ENCODE measurements at places on chromosomes 16 and 17.

DNA sequence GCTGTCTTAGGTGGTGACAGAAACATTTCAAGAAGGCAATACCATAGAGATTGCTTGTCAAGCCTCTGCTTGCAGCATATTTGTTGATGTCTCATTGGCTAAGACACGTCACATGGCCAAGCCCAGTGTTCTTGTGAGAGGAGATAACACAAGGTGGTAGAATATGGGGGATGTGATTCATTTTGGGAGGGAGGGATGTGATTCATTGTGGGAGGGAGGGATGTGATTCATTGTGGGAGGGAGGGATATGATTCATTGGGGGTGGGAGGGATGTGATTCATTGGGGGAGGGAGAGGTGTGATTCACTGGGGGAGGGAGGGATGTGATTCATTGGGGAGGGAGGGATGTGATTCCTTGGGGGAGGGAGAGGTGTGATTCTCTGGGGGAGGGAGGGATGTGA is 470.5 kb upstream of the SALL1 start:
- DNase-seq, result no peak

DNA sequence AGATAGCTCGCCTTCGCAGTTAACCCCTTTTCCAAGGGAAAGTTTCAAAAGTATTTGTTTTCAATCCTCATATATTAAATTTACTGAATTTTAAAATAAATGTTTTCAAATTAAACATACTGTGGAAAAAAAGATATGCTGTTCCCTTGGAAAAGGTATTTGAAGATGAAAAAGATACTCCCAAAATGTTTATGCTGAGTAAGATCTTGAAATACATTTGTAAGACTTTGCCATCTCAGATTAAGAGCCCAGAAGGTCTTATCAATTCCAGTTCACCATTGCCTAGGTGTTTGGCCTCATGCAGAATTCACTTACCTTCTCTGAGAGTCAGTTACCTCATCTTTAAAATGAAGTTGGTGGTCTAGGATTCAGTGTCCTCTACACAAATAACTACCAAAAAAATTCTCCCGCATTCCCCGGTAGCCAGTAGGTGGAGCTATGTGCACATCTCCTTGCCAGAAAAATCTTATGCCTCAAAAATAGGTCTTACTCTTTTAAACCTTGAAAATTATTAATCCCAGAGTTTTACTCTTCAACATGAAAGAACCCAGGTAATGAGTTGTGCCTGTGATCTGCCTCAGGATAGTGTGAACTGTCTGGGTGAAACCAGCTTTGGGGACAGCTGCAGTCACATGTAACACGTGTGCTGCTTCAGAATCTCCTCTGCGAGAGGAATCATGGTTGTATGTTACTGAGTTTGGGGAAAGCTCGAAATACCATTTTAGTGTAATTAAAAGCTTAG is 178.3 kb downstream of the MRTFB start:
- DNase-seq, result no peak

- no peak for DNase-seq
Measured at GRCh38 chr17:29607557-29608195, 14.7 kb downstream of the ANKRD13B start.

GRCh38 chr16:24774510-24774909 is 45.1 kb downstream of the TNRC6A start:
- DNase-seq, result no peak

DNA sequence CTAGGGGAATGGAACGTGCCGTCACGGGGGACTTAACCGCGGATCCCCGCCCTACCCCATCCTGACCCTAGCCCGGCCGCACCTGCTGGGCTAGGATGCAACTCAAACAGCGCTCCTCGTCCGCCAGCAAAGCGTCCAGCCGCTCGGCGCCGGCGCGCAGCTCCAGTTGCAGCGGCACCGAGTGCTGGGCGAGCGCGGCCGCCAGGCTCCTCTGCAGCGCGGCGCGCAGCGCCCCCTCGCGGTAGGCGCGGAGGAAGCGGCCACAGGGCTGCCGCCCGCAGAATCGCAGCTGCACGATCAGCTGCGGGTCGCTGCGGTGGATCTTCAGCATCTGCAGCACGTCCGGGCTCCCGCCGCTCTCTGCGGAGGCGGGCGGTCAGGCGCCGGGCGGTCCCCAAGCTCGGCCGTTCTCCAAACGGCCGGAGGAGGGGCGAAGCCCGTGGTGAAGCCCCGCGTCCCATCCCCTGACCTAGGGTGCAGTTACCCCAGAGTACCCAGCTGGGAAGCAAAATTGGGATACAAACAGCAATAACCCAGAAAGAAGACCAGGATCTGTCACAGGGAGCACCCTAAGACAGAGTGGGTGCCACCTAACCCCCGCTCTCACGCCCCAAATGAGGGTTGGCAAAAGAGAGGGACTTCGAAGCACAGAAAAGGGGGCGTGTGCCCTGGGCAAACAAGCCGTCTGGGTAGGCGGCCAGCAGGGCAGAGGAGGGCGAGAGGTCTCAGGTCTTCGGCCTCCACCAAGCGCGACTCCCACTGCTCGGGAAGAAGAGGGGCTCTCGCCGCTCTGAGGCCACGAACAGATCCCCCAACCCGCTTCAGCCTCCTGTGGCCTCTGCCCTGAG is 4.2 kb downstream of the TRADD start:
- peak; percentile 6 for DNase-seq

- no peak for DNase-seq
Measured at GRCh38 chr17:40456396-40456951, 13.2 kb downstream of the IGFBP4 start.

- DNase-seq, result no peak
Measured at GRCh38 chr16:80997964-80998620, 8.6 kb downstream of the CMC2 start.

DNA sequence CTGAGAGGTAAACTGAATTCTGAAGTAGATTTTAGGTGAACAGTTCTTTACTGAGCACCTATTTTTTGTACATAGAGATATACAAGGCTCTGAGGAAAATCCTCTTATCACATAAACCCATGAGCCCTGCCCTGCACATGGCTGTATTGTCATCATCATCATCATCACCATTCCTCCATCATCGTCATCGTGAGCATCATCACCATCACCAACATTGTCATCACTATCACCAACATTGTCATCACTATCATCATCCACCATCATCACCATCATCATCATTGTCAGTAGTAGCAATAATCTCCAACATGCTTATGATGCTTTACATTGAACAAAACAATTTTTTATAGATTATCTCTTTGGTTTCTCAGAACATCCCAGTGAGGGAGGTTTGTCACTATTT is 20.7 kb downstream of the ASIC2 start:
- no peak for DNase-seq

DNA sequence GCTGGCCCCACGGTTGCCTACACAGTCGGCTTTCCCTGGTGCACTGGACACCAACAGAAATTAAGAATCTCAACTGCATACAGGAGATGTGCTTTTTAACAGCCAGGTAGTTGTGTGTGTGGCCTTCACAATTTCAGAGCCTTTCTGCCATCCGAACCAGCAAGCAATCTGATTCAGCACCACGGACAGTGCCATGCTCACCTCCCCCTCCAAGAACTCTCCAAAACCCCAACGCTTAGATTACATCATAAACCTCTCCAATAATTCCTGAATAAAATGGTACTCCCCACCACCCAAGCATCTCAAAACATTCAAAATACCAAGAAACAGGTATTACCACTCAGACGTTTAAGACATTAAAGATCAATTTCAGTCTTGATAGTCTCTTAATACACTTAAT is 31.8 kb downstream of the USP7 start:
- DNase-seq, result no peak

- no peak for DNase-seq
Measured at GRCh38 chr17:79667746-79668145, 56.9 kb upstream of the RBFOX3 start.

DNA sequence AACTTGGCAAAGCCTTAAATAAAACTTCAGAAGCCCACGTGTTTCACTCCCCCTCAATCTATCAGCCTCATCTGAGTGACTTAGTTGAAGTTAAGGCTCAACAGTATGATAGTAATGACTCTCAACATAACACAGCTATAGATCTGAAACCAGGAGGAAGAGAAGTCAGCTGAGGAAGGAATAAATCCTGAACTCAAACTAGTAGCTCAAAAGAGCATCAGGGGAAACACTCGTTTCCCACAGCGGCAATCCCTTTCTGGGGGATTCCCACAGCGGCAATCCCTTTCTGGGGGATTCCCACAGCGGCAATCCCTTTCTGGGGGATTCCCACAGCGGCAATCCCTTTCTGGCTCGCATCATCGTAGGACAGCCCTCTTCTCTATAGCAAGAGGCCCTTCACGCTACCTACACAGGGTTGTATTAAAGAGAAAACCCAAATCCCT is 56.8 kb downstream of the ZZEF1 start:
- no peak for DNase-seq

DNA sequence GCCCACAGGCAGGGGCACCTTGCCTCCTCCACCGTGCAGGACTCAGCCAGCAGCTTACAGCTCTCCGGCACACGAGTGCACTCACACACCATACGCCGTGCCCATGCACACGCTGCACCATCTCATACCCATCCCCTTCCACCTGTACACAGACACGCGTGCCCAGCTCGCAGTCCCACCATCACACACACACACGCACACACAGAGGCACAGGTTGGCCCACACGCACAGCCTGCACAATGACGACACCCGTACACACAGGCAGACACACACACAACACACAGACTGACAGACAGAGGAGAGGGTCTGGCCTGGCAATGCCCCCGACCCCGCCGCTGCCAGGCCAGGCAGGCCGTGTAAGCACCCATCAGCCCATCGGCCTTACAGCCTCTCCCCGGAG is 12.1 kb downstream of the CASKIN1 start:
- DNase-seq, result no peak

DNA sequence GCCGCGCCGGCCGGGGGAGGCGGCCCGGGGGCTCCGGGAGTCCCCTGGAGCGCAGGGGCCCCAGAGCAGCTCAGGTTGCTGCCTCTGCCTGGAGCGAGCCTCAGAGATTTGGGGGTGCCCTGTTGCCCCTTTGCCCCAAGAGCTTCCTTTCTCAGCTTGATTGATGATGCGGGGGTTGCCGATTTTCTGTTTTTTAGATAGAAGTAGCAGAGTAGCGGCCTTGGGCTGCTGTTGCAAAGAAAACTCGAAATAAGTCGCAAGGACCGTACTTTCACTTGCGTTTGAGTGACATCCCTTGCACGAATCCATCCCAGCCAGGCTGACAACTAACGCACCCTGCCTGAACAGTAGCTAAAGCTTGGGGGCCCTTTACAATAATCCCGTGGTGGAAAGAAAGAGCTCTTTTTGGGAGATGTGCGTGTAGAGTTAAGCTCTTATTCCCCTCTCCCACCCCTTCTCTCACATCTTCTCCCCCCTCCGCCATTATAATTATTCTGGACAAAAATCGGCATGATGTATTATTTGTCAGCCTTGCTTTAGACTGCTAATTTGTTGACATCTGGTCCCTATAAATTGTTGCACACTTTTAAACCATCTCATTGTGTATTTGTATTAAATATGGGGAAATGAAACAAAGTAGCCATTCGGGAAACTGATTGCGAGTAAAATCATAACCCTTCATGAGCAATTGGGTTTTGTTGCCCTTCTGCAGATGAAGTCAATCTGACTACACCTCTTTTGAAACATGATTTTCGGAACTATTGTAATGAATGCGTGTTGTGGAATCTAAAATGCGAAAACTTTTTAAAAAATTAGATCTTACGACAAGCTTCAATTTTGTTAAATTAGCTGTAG is 873 bp downstream of the USP10 start:
- DNase-seq, result peak; percentile 7

DNA sequence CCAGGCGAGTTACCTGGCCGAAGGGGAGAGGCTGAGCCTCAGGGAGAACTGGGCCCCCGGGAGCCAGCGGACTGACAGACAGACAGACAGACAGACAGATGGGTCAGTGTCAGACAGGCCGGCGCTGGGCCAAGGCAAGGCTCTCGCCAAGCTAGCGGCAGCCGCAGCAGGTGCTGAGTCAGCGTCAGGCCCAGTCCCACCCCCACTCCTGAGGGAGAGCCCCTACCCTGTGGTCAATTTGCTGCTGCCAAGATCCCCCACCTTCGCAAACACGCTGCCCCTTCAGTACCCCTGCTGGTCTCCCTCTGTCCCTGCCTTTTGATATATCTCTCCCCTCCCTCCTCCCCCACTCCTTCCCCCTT is 1.5 kb downstream of the FGF11 start:
- no peak for DNase-seq

DNA sequence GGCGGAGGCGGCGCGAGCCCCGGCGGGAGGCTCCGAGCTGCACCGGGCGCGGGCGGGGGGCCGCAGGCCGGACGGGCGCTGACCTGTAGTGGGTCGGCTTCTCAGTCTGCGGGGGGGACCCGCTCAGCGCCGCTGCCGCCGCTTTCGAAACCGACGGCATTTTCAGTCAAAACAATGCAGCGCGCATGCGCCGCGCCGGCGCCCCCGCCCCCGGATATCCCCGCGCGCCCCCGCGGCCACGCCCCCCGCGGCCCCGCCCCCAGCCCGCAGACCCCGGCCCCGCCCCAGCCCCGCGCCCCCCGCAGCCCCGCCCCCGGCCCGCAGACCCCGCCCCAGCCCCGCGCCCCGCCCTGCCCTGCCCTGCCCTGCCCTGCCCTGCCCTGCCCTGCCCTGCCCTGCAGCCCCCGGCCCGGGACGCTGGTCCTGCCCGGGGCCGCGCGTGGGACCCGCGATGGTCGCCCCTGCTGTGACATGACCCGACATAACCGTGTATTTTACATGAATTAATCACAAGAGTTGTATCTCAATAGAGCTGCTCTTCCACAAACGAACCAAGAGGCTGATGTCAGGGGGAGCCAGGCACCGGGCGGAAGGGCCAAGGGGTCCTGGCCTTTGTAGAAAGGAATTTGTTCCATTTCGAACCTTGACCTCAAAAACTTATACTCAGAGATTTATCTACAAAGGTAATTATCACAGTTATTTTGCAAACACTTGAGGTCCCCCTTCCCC is at the start of gene UNKL:
UNKL (minus strand) TSS at position 173 of the 729 bp plus-strand sequence; CDS start at position 160, 13 bp downstream.
- peak; percentile 43 for DNase-seq

- peak; percentile 13 for DNase-seq
Measured at GRCh38 chr17:55717898-55718735, 4.5 kb downstream of the TMEM100 start.

- DNase-seq, result no peak
Measured at GRCh38 chr17:9414471-9414870, 161.1 kb downstream of the STX8 start.

GRCh38 chr17:74271901-74272561 is 2.0 kb upstream of the DNAI2 start:
- no peak for DNase-seq

DNA sequence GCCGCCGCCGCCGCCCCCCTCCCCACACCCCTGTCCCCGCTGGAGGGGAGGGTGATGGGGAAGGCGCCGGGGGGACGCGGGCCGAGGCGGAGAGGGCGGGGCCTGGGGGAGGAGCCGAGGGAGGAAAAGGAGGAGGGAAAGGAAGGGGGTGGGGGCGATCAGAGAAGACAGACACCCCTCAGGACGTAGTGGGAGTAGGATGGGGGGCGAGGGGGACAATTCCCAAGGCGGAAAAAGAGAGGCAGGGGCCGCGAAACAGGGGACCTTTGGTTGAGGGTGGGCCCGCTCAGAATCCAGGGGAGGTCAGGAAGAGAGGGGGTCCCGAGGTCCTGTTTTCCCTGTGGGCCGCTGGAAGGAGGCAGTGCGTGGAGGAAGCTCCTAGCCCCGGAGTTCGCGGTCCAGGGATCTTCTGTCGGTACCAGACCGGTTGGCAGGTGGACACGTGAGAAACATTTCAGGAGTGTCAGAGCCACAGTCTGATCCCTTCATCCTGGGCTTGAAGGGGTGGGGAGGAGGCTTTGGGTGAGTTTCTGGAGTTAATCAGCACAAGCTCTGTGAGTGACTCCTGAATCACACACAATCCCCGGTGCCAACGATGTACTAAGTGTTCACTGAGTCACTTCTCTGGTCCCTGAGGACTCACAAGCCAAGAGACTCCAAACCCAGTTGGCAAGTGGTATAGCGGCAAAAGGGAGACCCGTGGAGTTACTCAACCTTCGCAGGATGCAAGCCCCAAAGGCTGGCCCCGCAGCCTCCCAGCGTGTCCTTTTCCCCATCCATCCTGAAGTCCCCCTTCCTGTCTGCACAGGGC is at the start of gene XYLT1:
XYLT1 (minus strand) TSS at position 53 of the 811 bp plus-strand sequence. CDS start 164 bp downstream, outside the sequence.
- peak; percentile 47 for DNase-seq

Data from bone marrow (tissue), 2 donors.